Tibial nerve (tissue), 4 donors: ENCODE measurements at places on chromosomes 3 and 15.

DNA sequence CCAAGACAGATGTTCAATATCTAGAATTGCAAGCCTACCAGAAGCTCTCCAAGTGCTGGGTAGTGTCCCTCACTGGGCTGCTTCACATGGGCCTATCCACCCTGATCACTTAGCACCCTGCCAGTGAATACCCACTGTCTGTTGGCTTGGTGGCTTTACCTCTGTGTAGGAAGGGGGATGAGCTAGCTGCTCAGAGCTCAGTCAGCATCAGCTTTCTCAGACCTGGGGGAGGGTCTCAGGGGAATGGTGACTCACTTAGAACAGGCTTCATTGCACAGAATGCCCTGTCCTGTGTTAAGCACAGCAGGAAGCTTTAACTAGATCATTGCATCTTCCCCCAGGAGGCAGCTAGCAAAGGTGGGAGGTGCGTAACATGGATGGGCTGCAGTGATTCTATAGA, 209.8 kb downstream of the PDCD6IP start:
- DNase-seq, result no peak

GRCh38 chr3:153577059-153577736, 415.2 kb downstream of the RAP2B start:
- DNase-seq, result no peak

DNA sequence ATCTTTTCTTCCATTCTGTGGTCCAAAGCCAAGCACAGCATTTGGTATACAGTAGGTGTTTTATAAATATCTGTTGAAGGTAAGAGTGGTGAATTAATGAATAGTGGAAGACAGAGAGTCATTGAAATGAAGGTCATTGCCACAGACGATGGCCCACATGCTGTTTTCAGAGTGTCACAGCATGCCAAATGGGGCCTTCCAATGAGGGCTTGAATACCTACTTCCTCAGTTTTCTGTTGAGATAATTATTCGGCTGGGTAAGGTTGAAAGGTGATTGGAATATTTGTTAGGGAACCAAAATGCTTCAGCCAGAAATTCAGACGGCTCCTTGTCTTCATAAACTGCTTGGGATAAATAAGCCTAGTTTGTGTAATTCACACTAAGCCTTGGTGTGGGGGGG, 205.3 kb upstream of the TBL1XR1 start:
- DNase-seq, result no peak

DNA sequence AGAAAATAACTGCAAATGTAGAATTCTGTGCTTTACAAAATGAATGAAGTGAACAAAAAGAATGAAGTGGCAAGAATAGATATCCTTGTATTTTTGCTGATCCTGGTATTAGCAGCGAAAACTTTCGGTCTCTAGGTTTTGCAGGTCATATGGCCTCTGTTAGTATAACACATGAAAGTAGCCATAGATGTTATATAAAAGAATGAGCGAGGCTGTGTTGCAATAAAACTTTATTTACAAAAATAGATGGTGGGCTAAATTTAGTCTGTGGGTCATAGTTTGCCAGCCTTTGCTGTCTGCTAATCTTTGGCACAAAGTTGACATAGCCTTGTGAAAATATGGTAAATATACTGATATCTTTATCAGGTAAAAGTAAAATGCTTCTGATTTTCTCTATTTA, 35.2 kb downstream of the SEC22A start:
- no peak for DNase-seq

DNA sequence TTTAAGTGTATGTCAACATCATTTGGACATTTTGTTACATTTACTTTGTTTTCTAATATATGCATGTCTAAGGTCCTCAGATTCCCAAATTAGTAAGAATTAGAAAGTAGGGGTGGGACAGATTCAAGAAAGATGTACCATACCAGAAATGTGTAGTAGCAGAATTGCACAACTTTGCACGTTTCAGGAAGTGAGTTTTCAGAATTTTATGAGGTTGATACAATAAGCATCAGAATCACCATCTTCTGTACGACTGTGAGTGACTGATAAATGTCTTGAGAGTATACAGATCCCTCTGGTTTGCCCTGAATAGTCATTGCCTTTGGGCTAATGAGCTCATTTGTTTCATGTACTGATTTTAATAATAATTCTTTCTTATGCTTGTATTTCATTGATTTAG, 9.3 kb downstream of the ARIH2 start:
- DNase-seq, result no peak

DNA sequence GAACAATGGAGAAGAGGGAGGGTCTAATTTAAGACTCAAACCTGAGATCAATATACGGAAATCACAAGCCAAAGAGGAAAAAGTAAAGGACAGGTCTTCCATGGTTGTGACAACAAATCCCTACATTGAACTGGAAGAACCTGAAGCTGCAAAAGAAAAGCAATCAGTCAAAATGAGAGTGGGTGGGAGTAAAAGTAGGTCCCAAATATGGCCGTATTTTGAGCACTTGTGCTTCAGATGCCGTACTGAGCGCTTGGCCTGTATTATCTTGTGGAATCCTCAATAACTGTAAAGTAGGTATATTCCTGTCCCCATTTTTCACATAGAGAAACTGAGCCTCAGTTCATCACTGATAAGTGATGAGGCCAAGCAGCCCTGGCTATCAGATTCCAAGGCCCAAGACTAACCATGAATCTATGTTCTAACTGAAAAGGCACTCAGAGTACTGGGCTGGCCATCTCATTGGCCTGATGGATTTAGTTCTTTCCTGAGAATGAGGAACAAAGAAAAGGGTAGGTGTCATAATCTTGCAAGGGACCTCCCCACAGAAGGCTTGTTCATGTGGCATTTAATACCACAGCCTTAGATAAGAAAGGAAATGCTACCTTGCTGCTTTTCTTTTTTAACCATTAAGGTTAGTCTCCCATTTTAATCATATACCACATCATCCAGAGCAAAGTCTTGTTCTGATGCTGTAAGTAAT, 52.5 kb downstream of the LRRN1 start:
- DNase-seq, result no peak
